ENCODE measurements at places on chromosomes 13 and 19.

- no peak for DNase-seq
Measured at GRCh38 chr13:73138276-73138637, 79.5 kb downstream of the KLF5 start.

DNA sequence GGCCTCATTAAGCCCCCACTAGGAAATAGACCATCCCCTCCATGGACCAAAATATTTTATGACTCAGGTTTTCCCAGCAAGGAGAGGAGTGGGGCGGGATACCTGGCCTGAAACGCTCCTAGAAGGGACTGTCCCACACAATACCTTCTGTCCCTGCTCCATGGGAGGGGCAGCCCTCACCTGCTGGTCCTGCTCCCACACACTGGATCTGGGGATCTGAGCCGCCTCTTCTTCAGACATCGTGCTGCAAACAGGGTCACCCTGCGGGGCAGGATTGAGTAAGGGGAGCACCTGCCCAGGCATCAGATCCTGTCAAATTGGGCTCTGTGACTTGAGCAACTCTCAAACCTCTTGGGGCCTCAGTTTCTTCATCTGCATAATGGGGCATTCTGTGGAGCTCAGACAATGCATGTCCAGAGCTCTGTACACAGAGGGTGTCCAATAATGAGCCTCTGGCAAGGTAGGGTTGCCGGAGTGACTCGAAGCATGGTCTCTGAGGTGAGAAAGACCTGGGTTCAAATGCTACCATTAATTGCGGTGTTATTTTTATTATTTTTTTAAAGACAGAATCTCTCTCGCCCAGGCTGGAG is 1.1 kb downstream of the PLIN5 start:
- DNase-seq = no peak

GRCh38 chr13:44868397-44868796 is 120.9 kb downstream of the NUFIP1 start:
- DNase-seq = no peak

- DNase-seq = no peak
Measured at GRCh38 chr13:106003651-106004050, 531.8 kb downstream of the EFNB2 start.
